ENCODE measurements at places on chromosomes 11 and 22. TPM values are rescaled to one million over a fixed set of nuclear protein-coding genes. Genes with fewer than 3 reads are reported as not detected.

Gene NXPE2
- total RNA-seq, result 0.50 TPM

Gene MS4A12
- total RNA-seq, result not detected

Gene ATF4
- total RNA-seq, result 250 TPM

Gene MS4A4E
- 1.5 TPM for total RNA-seq

Gene WNT7B
- total RNA-seq, result 2.6 TPM

Gene FJX1
- total RNA-seq, result 25.6 TPM

Gene TMEM126B
- 70.9 TPM for total RNA-seq

Gene RPL3
- total RNA-seq, result 1,197 TPM

Gene ENTHD1
- total RNA-seq, result 0.10 TPM

- no peak for DNase-seq
These were observed 33.4 kb downstream of the REXO2 start for GRCh38 chr11:114472661-114473060.

GRCh38 chr11:20597154-20597679, 2.2 kb upstream of the SLC6A5 start:
- DNase-seq, result no peak

GRCh38 chr11:134289789-134290188, 13.6 kb downstream of the GLB1L3 start:
- DNase-seq, result no peak

DNA sequence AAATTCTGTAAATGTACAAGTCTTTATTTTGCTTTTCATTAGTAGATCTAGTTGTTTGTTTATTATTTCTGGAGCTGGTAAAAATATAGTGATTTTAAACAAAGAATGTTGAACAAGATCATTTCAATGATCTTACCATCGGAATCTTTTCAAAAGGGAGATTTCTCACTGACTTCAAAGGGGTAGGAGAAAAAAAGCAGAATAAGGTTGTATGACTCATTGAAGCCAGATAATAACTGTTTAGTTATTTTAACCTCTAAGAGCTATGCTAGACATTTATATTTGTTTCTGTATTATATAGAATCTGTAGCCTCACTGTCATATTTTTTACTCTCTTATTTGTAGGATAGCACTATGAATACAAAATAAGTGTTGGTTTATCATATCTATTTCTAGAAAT, 8.1 kb upstream of the PDE3B start:
- DNase-seq, result no peak

GRCh38 chr11:71245601-71246391, 6.6 kb downstream of the SHANK2 start:
- no peak for DNase-seq

- no peak for DNase-seq
These were observed 141.4 kb downstream of the FBXO7 start for GRCh38 chr22:32615874-32616564.

GRCh38 chr22:30491381-30491780, 14.1 kb downstream of the SEC14L4 start:
- no peak for DNase-seq

GRCh38 chr11:125505492-125506080, 9.5 kb upstream of the FEZ1 start:
- no peak for DNase-seq

DNA sequence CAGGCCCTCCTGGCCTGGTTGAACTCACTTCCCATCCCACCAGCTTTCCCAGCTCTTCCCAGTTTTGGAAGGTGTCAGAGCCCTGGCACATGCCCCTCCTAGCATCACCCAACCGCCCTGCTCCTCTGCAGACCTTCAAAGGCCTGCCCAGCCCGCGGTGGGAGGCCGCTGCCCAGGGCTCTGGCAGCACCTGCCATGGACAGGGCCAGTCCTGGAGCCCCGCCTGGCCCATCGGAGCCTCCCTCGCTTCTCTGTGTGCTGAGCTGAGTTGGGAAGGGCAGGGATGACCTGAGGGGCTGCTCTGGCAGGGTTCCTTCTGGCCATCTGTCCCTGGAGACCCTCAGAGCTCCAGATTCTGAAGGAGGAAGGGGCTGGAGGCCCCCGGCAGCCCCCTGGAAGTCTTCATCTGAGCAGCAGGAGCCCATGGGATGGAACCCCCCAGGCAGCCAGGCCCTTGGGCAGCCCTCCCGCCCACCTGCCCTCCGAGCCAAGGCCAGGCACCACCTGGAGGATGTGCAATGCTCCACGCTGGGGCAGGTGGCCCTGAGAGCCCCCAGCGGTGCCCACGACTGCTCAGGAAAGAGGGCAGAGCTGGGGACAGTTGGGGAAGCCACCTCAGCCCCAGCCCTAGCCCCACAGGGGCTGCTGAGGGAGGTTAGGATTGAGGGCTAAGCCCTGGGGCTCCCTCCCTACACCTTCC, 3.6 kb downstream of the LSP1 start:
- no peak for DNase-seq

GRCh38 chr11:44954051-44954906, 3.6 kb upstream of the TP53I11 start:
- no peak for DNase-seq

DNA sequence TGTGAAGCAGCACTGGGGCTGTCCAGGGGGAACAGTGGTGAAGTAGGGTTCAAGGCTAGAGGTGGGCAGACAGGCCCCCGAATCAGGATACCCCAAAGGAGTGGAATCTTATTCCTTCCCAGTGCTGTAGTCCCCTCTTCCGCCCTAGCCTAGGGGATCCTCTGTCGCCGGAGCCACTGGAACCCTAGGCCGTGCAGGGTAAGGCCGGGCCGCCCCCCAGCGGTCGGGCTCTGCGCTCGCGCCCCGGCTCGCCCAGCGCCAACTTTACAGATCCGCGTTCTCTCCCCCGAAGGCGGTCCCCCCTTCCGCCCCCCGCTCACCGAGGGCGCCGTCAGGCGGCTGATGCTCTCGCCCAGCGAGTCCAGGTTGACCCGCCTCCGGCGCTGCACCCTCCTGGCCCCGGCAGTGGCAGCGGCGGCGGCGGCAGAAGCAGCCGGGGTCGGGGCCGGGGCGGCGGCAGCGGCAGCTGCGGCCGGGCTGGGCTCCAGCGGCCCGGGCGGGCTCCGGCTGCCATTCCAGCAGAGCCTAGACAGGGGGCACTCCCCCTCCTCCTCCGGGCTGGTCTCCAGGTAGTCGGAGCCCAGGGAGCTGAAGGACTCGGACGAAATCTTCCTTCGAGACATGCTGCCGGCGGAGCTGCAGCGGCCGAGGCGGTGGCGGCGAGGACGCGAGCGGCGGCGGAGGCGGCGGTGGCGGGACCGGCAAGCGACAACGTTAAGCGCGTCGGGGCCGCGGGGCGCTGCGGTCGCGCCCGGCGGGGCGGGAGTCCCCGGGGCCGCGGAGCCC, 650 bp downstream of the GUCY1A2 start:
- peak; percentile 90 for DNase-seq

- DNase-seq, result peak; percentile 28
These were observed 2.2 kb downstream of the SLC25A22 start for GRCh38 chr11:795634-796564.

DNA sequence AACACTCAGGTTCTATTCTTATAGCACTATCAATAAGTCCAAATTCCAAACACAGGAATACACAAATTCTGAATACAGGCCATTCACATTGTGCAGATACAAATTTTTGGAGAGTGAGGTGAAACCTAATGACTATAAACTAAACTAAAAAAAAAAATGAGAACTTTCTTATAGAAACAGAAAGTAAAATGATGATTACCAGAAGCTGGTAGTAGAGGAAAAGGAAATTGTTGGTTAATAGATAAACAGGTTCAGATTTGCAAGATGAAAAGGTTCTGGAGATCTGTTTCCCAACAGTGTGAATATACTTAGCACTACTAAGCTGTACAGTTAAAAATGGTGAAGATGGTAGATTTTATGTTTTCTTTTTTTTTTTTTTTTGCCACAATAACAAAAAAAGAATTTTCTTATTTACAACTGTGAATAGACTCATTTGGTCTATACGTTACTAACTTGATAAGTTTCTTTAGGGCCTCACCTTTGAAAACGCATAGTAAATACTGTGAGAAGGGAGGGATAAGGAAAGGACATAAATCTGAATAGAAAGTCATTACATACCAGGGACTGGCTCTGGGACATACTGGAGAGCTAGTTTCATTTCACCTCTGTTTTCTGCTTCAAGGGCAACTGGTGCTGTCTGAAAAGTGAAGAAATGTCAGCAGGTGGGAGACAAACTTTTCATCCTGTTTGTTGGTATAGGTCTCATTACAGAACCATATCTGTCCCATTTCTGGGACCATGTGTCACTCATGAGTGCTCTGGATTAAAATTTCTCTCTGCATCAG, 14.2 kb upstream of the CCDC89 start:
- no peak for DNase-seq

GRCh38 chr11:122804796-122805195, 33.5 kb upstream of the CRTAM start:
- no peak for DNase-seq

DNA sequence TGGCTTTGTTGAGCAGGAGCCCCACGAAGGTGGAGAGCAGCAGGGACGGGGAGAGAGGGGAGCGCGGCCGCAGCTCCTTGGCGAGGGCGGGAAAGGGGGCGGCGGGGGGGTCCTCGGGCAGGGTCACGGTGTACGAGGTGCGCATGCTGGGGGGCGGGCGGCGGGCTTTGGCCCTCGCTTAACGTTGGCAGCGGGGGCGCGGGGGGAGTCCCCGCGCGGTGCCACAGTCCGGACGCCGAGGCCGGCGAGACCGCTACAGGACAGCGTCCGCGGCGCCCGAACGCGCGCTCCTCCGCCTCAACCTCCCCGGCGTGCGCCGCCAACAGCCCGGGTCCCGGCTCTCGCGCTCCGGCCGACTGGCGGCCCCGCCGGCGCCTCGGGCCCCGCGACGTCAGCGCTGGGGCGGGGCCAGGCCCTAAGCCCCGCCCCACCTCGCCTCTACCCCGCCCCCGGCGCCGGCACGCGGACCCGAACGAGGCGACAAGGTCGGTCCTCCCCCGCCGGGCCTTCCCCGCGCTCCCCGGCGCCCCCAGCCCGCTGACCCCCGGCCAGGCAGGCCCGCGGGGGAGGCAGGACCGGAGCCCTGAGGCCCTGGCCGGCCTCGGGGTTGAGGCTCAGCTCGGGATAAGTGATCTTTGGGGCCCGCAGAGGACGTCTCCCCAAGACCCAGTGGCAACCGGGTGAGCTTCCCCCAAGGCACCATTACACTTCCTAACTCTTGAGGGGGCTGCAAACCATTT, 17.5 kb downstream of the USP2 start:
- no peak for DNase-seq

DNA sequence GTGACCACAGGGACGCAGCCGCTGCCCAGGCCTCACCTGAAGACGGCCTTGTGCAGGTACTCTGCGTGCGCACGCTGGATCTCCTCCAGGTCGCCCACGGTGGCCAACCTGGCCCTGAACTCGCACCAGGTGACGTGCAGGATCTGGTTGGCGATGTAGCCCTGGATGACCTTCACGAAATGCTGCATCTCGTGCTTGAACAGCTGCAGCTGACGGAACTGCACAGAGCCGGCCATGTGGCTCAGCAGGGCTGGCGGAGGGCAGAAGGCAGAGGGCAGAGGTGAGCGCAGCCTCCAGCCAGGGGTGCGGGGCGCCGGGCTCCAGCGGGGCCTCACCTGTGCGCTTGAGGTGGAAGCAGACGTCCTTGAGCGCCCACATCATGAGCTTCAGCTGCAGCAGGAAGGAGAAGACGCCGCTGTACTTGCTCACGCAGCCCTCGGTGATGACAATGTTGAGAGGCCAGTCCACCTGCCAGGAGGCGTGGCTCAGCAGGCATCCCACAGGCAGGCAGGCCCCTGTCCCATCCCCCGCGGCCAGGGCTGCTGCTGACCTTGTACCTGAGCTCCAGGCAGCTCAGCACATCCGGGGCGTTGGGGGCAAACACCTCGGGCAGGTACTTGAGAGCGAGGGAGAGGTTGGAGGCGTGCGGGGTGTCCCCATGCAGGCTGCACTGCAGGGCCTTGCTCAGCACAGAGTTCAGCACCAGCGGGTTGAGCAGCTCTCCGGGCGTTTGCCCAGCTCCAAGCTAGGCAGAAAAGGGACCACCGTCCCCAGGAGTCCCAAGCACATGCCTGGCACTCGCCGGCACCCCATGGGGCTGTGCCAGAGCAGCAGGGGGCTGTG, 17.6 kb downstream of the SELENOO start:
- DNase-seq, result no peak

DNA sequence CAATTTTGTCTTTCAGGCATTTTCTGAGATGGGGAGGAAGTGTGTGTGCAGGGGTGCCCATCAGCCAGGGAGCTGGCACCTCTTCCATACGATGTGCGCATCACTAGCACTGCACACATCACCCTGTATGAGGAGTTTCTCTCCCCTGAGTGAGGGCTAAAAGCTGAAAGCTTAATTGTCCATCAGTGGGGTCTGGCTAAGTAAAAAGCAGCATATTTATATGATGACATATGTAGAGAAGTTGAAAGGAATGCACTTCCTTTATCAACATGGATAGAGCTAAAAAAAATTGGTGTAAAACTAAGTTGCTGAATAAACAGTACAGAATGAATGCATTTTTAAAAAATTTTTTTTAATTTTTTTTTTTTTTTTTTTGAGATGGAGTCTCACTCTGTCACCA, 4.0 kb downstream of the VSTM5 start:
- no peak for DNase-seq

DNA sequence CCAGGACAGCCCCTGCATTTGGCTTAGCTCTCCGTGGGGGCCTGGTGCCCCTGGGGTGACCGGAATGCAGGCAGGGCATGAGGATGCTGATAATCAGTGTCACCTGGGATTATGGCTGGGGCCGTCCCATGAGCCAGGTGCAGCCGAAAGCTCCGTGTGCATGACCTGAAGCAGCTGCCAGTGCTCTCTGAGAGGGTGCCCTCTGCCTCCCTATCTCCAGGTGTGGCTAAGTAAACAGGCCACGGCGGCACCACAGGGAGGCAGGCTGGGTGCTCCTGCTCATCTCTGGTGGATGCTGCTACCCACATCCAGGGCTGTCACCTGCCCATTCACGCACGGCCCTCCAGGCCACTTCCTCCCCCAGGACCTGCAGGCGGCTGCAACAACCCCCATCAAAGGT, 29.8 kb downstream of the DUSP8 start:
- no peak for DNase-seq

- no peak for DNase-seq
These were observed 164.0 kb upstream of the RASSF10 start for GRCh38 chr11:12845163-12845562.

DNA sequence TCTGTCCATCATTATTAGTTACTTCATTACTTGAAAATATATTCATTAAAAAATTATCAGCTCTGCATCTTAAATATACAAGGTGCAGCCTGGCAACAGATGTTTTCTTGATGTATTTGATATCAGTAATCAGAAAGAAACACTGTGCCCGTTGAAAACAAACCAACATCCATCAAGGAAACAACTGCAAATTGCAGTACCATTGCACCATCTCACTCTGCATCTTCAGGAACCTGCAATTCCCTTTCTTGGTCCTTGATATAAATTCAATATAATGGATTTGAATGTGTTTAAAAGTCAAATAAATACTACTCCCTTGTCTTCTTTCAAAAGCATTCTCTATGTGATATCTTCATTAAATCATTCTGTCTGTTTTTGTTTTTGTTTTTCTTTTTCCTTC, 1131.2 kb downstream of the FAM181B start:
- DNase-seq, result no peak

- no peak for DNase-seq
These were observed 75.0 kb downstream of the BRD1 start for GRCh38 chr22:49752598-49753091.

Data from spinal cord (tissue), 10 donors.